ENCODE measurements at places on chromosomes 13 and 19.

DNA sequence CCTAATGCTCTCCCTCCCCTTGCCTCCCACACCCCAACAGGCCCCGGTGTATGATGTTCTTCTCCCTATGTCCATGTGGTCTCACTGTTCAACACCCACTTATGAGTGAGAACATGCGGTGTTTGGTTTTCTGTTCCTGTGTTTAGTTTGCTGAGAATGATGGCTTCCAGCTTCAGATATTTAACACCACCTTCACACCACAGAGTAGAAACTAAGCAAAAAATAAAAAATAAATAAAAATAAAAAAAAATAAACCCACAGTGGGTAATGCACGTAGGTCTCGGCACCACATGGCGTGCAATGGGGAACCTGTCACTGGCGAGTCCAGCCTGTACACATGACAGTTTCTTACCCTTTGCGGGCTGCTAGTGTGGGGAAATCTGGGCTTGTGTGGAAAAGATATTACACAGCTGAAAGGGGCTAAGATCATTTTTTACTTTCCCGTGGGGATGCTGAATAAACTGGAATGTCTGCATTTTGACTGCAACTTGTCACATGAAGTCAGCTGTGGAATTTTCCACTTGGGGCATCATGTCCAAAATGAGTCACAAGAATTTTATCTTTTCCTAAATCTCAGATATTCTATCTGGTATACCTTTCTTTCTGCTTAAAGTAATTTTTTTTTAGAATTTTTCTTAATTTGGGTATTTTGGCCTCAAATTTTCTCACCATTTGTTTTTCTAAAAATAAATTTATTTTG lies 170.5 kb downstream of the IRS2 start:
- no peak for DNase-seq

DNA sequence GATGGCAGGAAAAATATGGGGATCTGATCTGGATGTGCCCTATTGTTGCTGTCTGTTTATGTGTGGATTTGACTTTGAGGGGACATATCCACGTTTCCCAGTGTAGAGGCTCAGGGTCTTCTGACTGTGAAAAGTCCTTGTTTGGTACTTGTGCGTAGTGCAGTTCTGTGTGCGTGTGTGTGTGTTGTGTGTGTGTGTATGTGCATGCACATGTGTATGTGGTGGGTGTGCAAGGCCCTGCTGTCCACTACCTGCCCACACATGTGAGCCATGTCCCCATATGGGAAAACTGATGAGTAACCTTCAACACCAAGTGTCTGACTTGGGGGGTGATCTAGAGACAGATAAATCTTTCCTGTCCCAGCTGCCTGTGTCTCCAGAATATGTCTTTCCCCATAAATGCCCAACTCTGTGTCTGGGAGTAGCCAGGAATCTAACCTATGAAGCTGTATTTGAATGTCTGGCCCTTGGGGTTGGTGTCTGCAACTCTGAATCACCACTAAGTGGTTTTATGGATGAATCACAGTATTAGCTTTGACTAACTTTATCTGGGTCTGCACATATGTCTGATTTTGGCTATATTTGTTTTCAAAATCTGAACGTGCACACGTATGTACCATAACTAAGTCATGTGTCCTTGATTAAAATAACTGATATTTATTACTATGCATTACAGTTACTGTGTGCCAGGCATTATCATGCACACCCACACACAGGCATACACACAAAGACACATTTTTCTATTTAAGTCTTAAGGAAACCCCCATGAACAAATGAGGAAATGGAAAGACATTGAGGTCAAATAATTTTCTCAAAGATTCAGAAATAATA lies 17.4 kb downstream of the KLK2 start:
- no peak for DNase-seq

DNA sequence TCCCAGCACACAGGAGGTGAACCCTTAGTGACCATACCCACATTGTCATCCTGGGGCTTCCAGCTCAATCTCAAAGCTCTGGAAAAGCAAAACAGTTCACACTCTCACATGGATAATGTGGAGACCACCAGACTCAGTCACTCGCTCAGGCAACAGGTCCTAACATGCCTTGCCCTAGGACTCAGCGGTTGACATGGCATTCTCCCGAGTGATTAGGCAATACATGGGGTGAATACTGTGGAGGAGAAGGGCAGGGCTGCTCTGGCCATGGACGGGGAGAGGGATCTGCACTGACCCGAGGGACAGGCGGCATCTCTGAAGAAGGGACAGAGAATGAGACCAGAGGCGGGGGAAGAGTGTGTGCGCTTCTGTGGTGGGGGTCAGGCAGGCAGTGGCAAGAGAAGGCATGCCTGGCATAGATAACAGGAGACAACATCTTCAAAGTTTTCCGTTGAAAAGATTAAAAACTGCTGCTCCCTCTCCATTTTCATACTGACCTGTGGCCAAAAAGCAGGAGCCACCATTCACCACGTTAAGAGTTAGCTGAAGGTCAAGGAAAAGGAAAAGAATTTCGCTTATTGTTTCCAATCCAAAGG lies 44.5 kb upstream of the EPHX3 start:
- DNase-seq, result no peak

- no peak for DNase-seq
These were observed 13.7 kb upstream of the SCEL start for GRCh38 chr13:77521595-77522367.

DNA sequence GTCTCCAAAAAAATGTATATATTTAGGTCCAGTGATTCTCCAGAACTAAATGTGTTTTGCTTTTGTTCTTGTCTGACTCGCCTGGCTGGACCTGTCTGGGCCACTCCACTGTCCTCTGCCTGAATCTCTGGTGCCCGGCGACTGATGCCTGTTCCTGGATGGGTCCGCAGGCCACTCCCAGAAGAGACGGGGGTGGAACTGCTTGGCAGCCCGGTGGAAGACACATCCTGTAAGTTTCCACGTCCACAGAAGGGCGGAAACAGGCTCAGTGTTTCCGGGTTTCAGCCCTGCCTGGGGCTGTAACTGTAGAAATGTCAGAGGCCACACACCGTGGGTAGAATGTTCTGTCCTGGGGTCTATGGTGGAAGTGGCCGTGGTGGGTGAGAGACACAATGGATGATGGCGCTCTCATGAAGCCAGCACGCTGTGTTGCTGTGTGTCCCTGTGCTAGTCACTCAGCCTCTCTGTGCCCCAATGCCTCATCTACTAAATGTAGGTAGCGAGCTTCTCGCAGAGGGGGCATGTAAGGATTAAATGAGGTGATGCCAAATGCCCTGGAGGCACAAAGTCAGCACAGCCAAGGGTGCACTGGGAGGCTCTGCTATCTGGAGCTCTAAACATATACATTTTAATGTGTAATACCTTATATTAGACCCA lies 22.0 kb downstream of the ATCAY start:
- DNase-seq, result no peak

DNA sequence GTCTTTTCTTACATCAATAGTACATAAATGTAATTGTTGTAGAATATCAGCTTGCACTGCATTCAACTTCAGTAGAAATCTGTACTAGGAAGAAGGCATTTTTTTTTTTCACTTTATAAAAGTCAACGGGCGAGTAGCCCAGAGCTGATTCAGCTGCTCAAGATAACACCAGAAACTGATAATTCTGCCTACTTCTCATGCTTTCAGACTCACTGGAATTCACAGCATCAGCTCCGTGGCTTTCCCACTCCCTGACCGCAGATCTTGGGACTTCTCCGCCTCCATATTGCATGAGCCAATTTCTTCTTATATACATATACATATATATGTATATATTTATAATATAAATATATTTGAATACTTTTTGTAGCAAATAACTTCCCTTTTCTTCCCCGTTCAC lies 263.1 kb upstream of the RXFP2 start:
- no peak for DNase-seq

GRCh38 chr13:44385847-44386246 lies 12.2 kb downstream of the SERP2 start:
- DNase-seq, result no peak

DNA sequence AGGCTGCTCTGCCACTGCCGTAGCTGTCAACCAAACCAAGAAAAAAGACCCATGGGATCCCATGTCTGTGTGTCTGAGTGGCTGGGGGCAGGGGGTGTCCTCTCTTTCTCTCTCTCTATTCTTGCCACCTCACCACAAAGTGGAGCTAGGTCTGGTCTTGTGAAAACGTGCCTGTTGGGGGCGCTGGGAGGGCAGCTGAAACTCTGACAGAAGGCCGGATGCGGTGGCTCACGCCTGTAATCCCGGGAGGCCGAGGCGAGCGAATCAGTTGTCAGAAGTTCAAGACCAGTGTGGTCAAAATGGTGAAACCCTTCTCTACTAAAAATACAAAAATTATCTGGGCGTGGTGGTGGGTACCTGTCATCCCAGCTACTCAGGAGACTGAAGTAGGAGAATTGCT lies 29.2 kb downstream of the ZNF146 start:
- DNase-seq, result no peak

DNA sequence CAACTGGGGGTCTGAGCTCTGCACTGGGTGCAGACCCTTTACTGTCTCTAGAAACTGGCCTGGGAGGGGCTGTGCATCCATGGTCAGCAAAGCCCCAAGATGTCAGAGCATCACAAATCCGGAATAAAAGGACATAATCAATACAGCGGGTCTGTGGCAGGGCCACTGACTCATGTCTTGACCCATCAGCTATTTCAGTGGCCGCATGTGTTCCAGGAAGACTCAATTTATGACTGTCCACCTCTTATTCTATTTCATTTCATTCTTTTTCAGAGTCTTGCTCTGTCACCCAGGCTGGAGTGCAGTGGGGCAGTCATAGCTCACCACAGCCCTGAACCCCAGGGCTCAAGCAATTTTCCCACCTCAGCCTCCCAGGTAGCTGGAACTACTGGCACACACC lies 53.2 kb downstream of the PEX11G start:
- DNase-seq, result no peak

GRCh38 chr19:4441994-4442818 lies 15.4 kb downstream of the UBXN6 start:
- DNase-seq, result no peak

DNA sequence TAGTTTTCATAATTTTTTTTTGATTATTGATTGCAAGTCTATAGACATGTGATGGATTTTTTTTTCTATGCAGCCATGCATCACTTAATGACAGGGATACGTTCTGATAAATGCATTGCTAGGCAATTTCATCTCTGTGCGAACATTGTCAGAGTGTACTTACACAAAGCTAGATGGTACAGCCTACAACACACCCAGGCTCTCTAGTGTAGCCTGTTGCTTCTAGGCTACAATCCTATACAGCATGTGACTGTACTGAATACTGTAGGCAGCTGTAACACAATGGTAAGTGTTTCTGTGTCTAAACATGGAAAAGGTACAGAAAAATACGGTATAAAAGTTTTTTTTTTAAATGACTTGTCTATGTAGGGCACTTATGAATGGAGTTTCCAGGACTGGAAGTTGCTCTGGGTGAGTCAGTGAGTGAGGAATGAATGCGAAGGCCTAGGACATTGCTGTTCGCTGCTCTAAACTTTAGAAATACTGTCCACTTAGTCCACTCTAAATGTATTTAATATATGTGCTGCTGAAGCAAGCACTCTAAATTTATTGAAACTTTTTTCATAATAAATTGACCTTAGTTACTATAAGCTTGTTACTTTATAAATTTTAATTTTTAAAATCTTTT lies 20.3 kb downstream of the SPATA13 start:
- DNase-seq, result no peak

- DNase-seq, result no peak
These were observed 37.9 kb downstream of the CELF5 start for GRCh38 chr19:3262362-3262761.

DNA sequence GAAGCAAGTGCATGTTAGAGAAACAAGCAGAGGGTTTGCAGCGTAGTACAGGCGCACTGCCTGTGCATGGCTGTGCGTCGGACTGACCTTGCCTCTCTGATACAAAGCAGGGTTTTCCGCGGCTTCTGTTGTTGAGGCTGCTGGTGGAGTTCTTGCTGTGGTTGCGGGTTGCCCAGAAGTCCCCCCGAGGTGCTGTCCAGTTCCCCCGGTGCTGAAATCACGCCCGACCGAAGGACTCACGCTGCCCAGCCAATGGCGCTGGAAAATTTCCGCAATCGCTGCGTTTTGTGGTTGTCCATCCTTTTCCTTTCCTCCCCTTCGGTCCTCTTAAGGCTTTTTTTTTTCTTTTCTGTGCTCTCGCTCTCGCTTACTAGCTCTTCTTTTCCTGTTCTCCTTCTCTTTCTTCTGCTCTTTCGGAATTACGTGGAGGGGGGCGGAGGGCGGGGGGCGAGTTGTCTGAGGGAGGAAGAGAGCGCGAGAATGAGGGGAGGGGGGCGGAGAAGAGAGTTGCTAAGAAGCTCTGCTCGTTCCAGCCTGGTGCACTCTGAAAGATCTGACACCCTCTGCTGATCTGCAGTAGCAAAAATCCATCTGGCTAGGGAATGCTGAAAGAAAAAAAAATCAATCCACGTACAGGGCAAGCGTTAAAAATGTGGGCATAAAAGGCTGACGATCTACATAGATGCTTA lies at the start of gene SLITRK1:
SLITRK1 (minus strand) TSS at position 558 of the 689 bp plus-strand sequence. CDS start 967 bp downstream, outside the sequence.
- DNase-seq, result peak; percentile 4

DNA sequence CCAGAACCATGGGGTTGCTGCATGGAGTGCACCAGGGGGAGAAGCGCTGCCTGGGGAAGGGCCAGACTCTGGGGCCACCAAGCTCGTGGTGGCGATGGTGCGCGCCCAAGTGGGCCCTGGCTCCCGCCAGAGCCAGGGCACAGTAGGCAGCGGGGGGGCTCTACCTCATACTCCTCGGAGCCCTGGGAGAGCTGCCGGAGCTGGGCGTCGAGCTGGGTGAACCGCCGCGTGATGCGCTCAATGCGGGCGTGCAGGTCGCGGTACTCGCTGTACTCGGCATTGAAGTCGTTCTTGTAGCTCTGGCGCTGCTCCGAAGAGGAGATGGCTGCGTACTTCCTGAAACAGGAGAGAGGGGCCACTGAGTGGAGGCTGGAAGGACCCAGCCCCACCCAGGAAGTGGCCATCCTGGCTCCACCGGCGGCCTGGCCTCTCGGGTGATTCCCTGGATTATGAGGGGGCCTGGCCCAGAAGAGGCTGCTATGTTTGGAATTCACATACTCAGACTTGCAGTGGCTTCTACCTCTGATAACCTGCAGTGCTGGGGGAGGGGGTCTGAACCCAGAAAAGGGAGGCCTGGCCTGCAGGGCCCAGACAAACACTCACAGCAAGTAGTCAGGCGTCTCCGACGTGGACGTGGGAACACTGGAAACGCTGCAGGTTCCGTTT lies 8.3 kb upstream of the ISYNA1 start:
- no peak for DNase-seq

Data from stimulated activated CD4-positive, alpha-beta T cell treated with anti-CD3 and anti-CD28 coated beads, Interleukin-15, amount 100 ng/mL, for 48 hours (primary cell).